ENCODE measurements at places on chromosomes 6 and 20.

GRCh38 chr6:143822584-143823024, 20.5 kb upstream of the LTV1 start:
- DNase-seq, result no peak

GRCh38 chr20:32526125-32526524, 59.0 kb downstream of the NOL4L start:
- DNase-seq, result no peak

DNA sequence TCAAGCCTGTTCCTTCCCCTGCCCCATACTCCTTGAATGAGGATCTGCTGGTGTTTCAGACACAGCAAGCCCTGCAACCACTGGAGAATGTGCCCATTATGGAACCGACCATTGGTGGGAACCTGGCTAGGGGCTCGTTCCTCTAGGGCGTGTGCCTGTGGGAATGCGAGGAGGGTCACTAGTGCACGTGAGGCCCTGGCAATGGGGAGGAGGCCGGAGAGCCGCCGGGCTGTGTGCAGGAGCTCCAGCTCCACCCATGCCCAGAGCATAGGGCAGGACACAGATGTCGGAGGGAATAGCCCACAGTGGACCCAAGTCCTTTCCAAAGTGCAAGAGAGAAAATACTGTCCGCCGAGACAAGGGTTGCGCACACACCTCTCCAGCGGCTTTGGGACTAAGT, 99.3 kb downstream of the ERMARD start:
- DNase-seq, result no peak

GRCh38 chr6:43264599-43265145, 21.4 kb downstream of the TTBK1 start:
- DNase-seq, result no peak

GRCh38 chr6:159935065-159935464, 33.8 kb upstream of the IGF2R start:
- DNase-seq, result no peak

DNA sequence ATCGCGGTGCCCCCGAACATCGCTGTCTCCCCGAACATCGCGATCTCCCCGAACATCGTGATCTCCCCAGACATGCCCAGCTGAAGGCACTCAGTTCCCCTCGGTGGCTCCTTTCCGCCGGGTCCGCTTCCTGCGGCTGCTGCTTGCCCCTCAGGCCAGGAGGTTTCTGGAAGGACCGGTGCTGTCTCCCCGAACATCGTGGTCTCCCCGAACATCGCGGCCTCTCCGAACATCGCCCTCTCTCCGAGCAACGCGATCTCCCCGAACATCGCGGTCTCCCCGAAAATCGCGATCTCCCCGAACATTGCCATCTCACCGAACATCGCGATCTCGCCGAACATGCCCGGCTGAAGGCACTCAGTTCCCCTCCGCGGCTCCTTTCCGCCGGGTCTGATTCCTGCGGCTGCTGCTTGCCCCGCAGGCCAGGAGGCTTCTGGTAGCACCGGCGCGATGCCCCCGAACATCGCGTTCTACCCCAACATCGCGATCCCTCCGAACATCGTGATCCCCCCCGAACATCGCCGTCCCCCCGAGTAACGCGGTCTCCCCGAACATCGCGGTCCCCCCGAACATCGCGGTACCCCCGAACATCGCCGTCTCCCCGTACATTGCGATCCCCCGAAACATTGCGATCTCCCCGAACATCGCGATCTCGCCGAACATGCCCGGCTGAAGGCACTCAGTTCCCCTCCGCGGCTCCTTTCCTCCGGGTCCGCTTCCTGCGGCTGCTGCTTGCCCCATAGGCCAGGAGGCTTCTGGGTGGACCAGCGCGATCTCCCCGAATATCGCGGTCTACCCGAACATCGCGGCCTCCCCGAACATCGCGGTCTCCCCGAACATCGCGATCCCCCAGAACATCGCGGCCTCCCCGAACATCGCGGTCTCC, 808 bp downstream of the ULBP1 start:
- no peak for DNase-seq

DNA sequence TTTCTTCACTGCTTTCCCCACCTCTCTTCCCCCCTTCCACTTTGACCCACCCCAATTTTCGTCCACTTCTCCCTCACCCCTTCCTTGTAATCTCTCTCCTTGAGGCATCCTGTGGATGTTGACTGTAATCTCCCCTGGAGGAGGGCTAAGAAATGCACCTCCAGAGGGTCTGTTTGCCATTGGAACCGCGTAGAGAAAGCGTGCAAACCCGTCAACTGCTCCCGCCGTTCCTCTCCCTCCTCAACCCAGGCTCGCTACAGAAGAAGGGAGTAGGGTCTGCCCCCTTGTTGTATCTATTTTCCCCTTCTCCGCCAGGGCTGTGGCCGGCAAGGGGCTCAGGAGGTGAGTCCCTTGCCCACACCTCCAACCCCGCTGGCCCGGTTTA, 502 bp upstream of the HTR1E start:
- DNase-seq, result no peak

- no peak for DNase-seq
Observed at GRCh38 chr6:32108094-32108627, 977 bp downstream of the TNXB start.

DNA sequence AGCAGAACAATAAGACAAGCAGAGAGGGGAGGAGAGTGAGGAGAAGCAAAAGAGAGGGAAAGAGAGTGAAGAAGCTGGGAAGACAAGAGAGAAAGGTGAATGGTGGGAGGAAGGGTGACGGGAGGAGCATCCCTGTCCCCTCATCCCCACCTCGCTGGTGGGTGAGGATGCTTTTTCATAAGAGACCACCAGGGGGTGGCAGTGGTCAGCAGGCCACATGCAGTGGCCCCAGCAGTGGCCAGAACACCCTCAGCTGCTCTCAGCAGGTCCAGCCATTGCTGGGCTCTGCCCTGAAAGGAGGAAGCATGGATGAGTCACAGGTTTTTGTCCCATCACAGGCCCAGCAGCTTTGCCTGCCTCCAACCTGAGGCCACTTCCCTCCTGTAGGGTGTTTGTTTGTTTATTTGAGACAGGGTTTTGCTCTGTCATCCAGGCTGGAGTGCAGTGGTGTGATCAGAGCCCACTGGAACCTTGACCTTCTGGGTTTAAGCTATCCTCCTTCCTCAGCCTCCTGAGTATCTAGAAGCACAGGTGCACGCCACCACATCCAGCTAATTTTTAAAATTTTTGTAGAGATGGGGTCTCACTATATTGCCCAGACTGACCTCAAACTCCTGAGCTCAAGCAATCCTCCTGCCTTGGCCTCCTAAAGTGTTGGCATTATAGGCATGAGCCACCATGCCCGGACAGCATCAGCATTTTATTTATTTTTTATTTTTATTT, 24.0 kb downstream of the FGD2 start:
- DNase-seq, result no peak

GRCh38 chr6:39197521-39197920, 31.8 kb downstream of the KCNK5 start:
- no peak for DNase-seq

DNA sequence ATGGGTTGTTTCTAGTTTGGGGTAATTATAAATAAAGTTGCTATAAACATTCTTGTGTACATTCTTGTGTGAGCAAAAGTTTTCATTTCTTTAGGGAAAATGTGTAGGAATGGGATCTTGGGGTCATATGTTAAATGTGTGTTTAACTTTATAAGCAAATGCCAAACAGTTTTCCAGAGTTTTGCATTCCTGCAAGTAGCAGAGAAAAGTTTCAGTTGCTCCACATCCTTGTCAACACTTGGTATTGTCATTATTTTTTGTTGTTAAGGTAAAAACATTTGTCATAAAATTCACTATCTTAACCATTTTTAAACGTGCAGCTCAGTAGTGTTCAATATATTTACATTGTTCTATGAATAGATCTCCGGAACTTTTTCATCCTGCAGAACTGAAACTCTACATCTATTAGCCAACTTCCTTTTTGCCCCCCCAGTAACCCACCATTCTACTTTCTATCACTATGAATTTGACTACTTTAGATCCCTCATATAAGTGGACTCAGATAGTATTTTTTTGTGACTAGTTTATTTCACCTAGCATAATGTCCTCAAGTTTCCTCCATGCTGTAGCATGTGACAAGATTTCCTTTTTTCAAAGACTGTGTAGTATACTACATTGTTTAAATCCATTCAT, 48.4 kb downstream of the PHACTR2 start:
- no peak for DNase-seq

- no peak for DNase-seq
Observed at GRCh38 chr6:102216232-102216631, 822.7 kb downstream of the GRIK2 start.

DNA sequence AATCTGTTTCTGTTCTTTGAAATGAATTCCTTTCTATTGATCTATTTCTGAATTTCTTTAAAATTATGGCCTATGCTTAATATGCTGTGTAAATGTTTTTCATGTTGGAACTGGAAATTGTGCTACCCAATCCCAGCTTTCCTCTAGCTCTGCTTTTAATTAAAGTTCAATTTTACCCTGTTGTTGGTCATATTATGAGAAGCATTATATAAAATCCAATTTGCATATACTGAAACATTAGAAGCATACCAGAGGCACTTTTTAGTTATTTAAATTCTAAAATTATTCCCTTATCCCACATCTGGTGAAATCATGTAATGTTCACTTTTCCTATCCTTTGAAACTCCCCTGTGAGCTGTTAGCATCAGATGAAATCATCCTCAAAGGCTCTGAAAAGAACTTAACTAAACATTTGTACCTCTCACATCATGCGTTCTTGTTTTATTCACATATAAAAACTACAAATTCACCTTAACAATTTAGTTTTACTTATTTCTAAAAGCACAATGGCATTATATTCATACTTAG, 160.6 kb upstream of the COL21A1 start:
- DNase-seq, result no peak

Data from activated naive CD4-positive, alpha-beta T cell (primary cell).